ENCODE measurements at places on chromosomes 12 and 14.

DNA sequence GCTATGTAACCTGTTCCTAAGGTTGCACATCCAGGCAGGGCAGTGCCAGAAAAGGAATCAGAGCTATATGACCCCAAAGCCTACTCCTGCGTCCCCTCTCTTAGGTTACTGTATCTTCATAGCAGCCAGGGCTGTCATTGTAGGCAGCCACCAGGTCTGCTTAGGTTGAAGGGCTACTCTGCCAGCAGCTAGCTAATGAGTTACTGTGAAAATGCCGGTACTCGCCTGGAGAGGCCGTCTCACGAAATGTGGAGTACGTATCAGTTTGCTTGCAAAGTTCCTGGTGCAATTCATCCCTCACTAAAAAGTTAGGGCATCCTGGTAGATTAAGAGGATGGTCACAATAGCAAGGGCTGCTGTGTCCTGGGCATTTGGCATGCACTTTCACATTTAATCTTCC, 50.9 kb downstream of the RPH3A start:
- DNase-seq = no peak

DNA sequence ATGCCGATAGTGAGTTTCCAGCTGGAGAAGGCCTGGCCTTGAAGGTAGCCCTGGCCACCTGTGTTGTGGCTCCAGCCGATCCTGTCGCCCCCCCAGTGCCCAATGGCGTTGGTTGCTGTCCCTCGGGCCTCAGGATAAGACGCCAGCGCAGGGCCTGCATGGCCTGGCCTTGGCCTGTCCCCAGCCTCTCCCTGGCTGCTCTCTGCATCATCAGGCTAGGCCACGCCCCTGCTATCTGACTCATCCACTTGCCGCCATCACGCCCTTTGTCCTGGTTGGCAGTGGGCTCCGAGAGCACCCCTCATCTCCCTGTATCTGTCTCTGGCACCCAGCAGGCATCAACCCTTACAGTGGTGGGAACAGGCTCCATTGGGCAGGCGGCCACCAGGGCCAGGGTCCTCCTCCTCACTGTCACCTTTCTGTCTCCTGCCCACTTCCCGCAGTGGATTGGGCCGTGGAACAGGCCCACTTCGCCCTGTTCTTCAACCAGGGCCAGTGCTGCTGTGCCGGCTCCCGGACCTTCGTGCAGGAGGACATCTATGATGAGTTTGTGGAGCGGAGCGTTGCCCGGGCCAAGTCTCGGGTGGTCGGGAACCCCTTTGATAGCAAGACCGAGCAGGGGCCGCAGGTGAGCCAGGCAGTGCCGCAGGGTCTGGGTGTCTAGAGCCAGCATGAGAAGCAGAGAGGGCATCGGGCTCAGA, 25.6 kb downstream of the ALDH2 start:
- no peak for DNase-seq

- no peak for DNase-seq
Observed at GRCh38 chr12:122842505-122843405, 7.5 kb downstream of the HIP1R start.

GRCh38 chr14:88986146-88986841, 161.8 kb downstream of the TTC8 start:
- no peak for DNase-seq

- no peak for DNase-seq
Observed at GRCh38 chr14:100389497-100390104, 66.5 kb downstream of the SLC25A47 start.

DNA sequence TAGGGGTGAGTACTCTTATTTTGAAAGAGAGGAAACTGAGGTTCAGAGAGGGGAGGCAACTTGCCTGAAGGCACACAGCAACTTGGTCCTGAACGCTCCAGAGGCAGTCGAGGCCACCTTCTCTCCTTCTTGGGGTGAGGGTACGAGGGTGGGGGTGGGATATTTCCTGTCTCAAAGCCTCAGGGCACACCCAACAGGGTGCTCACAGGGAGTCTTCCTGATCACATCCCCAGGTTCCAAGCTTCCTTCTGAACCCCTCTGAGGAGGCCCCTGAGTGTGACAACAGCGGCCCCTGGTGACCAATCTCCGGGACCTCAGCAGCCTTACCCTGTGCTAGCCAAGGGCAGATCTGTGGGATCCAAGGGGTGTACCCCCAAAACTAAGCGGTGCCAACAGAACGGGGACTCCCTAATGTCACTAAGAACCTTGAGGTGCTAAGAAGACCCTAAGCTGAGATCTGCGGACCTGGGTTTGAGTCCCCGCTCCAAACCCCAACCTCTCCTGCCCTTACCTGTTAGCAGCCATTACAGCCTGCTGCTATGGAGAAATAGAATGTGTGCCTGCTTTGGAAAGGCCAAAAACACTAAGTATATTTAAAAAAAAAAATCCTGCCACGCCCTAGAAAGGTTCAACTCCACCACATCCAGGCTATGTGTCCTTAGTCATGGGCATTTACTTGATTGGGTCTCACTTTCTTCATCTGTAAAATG, 57.9 kb downstream of the TRPV4 start:
- DNase-seq = peak; percentile 47

- no peak for DNase-seq
Observed at GRCh38 chr12:42426746-42427145, 100.8 kb downstream of the PPHLN1 start.

DNA sequence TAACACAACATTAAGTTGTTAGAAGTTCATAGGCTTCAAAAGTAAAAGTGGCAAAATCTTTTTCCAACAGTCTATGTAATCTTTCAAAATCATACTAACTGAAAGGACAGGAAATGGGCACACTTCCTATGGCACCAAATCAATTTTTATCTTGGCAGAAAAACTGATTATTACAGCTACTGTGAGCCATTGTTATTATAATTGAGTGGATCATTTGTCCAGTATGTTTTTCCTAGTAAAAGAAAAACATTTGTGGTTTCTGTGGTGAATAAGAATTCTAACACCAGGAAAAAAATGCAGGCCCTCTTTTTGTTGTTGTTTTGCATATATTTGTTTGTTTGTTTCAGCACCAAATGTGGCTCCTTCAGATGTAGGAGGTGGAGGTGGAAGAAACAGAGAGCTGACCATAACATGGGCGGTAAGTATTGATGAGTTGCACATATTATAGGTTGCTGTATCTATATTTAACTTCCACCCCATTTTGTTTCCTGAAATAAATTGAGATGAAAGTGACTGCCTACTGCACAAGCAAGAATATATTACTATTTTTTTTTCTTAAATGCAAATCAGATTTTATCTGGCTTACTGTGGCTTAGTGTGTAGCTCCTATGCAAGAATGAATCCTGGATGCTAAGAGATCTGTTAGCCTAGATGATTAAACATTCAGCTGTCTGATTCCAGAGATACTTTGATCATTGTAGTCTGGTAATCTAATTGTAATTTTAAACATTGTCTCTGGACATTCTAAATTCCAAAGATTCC, 174.1 kb upstream of the PDZRN4 start:
- DNase-seq = no peak

DNA sequence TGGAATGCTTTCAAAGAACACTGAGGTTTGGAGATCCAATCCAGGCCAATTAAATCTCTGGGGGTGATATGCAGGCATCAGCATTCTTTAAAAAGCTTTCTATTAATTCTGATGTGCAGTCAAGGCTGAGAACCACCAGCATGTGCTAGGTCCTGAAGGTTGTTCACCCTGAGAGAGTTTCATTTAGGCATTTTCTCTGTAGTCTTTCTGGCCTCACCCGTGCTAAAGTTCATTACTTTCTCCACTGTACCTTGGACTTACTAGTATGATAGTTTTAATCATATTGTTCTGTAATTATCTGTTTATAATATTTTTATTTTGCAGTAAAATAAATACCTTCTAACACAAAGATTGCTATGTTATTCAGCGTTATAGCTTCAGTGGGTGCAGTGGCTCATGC, 32.9 kb downstream of the SOS2 start:
- DNase-seq = no peak

DNA sequence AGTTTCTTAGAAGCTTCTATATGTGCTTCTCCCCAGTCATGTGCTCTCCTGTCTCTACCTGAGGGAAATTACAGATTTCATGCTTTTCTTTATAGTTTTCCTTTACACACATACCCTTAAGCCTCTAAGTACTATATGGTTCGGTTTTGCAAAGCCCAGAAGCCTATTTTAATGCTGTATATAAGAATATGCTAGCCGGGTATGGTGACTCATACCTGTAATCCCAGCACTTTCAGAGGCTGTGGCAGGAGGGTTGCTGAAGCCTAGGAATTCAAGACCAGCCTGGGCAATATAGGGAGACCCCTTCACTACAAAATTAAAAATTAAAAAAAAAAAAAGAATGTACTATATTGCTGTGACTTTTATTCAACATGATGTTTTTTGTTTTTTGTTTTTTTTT, 15.4 kb downstream of the DGLUCY start:
- no peak for DNase-seq

GRCh38 chr14:100783630-100784370, 42.1 kb upstream of the MEG3 start:
- DNase-seq = no peak

GRCh38 chr12:75888874-75889613, 142.5 kb downstream of the PHLDA1 start:
- DNase-seq = no peak

GRCh38 chr12:91857813-91858542, 287.7 kb downstream of the BTG1 start:
- no peak for DNase-seq

- DNase-seq = no peak
Observed at GRCh38 chr12:125205386-125205785, 140.2 kb downstream of the AACS start.

- DNase-seq = no peak
Observed at GRCh38 chr14:92404018-92404417, 81.1 kb downstream of the SLC24A4 start.

GRCh38 chr12:90970911-90971310, 15.9 kb upstream of the CCER1 start:
- no peak for DNase-seq

DNA sequence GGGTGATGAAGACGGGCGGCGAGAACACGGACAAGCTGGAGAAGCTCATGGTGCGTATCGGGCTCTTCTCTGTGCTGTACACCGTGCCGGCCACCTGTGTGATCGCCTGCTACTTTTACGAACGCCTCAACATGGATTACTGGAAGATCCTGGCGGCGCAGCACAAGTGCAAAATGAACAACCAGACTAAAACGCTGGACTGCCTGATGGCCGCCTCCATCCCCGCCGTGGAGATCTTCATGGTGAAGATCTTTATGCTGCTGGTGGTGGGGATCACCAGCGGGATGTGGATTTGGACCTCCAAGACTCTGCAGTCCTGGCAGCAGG, 1.9 kb downstream of the FZD10 start:
- DNase-seq = no peak

- no peak for DNase-seq
Observed at GRCh38 chr14:50095895-50096294, 20.5 kb downstream of the VCPKMT start.

DNA sequence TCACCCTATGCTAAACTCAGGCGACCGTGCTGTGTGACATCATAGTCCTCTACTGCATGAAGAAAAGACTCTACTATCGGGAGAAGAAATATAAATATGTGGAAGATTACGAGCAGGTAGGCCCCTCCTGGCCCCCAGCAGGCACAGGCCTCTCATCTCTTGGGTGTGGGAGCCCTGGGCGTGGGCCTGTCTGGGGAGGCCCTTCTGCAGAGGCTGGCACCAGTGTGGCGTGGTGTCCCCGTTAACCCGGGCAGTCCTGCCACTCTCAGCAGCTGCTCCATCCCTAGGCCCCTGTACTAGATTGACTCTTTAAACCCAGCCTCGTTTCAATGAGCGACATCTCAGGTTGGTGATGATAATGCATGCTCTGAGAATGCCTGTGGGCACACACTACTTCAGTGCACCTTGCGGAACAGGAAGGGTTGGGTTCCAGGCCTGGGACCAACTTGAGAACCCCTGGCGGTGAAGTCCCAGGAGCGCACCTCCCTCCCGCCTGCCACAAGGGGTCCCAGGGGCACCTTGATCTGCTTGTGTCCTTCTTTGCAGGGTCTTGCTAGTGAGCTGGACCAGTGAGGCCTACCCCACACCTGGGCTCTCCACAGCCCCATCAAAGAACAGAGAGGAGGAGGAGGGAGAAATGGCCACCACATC, 23.2 kb downstream of the P2RX4 start:
- no peak for DNase-seq

DNA sequence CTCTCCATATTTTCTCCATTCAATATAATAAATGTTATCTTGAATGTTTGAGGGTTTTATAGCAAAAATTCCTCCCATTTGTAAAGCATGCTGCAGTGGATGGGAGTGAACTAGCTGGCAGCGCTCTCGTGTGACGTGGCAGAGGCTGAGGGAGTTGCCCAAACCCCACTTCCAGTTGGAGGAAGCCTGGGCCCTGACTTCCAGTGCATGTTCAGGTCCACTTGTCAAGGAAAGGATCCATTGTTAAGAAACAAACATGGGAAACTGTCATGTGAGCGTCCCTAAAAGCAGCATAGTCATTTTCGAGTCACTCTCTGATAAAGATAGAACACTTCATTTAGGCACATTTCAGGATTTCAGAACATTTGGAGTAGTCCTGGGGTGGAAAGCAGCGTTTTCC, 116.6 kb downstream of the SLC25A47 start:
- DNase-seq = no peak

GRCh38 chr12:92992041-92992440, 62.9 kb upstream of the EEA1 start:
- no peak for DNase-seq

- no peak for DNase-seq
Observed at GRCh38 chr14:97306133-97306759, 509.1 kb downstream of the VRK1 start.

- DNase-seq = no peak
Observed at GRCh38 chr14:34676516-34677211, 37.7 kb downstream of the CFL2 start.

GRCh38 chr12:47615711-47616110, 90.1 kb downstream of the RPAP3 start:
- no peak for DNase-seq

GRCh38 chr14:36397357-36397756, 76.9 kb upstream of the MBIP start:
- no peak for DNase-seq

GRCh38 chr14:100540141-100540925, 46.9 kb downstream of the BEGAIN start:
- no peak for DNase-seq

Data from activated CD4-positive, CD25-positive, alpha-beta regulatory T cell treated with anti-CD3 and anti-CD28 coated beads, Interleukin-2, amount 50 U/mL, for 16 hours (primary cell).